ENCODE measurements at places on chromosomes 3 and 15.

- DNase-seq = peak; percentile 43
Measured at GRCh38 chr15:50906954-50907600, 1.4 kb upstream of the AP4E1 start.

GRCh38 chr3:26438981-26439884 lies 183.3 kb upstream of the LRRC3B start:
- no peak for DNase-seq

- DNase-seq = no peak
Measured at GRCh38 chr3:112759681-112760080, 87.0 kb downstream of the CD200R1L start.

DNA sequence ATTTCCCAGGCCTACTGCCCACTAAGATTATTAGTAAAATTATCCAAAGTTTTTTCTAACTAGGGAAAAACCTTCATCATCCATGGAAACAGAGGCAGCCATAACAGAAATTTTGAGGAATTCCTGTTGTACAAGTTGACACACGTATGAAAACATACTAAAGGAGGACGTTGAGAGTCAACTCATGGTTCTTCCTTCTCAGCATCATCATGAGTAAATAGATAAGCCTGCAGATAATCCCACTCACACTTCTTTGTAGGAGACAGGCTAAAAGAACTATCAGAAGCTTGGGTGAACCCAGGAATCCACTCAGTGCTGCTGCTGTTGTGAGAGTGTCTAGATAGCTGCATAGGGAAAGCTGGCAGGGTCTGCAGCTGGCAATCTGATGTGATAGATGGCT lies 694.8 kb upstream of the NR2F2 start:
- no peak for DNase-seq

GRCh38 chr3:125250973-125251372 lies 38.4 kb upstream of the SLC12A8 start:
- DNase-seq = no peak

GRCh38 chr3:24832891-24833290 lies 338.2 kb upstream of the THRB start:
- no peak for DNase-seq
